Epithelial cell of proximal tubule (primary cell): ENCODE measurements at places on chromosomes 1 and 21. TPM values are rescaled to one million over a fixed set of nuclear protein-coding genes. Genes with fewer than 3 reads are reported as not detected.

- no peak for DNase-seq
Measured at GRCh38 chr1:101993710-101994109, 3.0 kb downstream of the OLFM3 start.

GRCh38 chr1:62312698-62313097, 6.5 kb downstream of the KANK4 start:
- DNase-seq, result no peak

DNA sequence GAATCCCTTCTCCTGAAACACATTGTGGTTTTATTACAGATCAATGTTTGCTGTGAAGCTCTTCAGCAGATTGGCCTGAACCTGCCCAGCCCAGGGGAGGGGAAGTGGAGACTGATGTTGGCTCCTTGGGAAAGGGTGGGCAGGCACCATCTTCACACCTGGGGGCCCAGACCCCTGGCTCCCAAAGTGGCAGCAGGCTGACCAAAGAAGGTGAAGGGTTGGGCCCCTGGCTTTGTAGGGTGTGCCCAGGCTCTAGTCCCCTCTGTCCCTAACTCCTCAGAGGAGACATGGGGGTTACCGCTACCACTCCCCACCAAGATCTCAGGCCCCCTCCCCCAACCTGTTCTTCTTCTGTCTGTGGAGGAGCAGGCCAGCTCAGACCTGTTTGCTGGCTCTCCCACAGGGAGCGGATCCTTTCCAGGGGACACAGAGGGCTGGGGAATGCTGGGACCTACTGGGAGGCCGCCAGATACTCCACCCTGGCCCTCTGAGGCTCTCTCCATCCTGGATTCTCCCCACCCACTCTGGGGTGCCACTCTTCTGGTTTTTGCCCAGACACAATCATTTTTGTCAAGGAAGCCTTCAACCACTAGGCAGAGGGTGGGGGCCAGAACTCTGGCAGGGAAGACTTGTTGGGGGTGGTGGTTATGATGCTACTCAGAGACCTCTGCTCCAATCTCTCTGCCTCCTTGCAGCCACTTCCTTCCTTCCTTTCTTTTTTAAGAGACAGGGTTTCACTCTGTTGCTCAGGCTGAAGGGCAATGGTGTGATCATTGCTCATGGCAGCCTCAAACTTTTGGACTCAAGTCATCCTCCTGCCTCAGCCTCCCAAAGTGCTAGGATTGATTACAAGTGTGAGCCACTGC, 5.0 kb upstream of the EFNA3 start:
- no peak for DNase-seq

DNA sequence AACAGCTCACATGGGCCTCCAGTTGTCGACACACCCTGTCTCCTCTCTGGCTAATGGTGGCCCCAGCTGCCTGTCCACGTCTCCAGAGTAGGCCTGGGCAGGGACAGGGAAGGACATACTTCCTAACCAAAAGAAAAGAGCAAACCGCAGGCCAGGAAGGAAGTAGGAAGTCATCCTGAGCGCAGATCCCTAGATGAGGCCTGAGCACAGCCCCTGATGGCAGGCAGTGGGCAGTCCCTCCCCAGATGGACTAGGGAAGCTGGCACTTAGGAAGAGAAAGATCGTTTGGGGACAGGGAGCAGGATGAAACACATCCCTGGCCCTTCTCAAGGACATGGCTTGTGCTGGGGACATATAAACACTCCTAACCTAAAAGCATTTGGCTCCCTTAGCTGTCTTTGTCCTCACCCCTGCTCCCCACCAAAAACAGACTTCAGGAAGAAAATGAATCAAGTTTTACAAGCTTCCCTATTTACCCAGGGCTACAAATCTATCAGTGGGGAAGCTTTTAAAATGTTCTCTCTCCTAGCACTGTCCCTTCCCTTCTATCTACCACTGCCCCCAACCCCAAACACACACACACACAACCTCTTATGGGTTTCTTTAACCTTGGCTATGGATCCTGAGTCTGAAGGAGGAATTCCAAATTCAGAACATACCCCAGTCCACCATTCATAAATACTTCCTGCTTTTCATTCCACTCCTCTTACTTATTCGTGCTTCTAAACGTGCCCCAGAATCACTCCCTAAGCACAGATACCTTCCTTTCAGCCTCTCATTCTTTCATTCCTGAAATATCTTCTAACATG, 21.1 kb downstream of the SSBP3 start:
- DNase-seq, result no peak

- no peak for DNase-seq
Measured at GRCh38 chr1:94342416-94342815, 75.8 kb upstream of the ABCD3 start.

DNA sequence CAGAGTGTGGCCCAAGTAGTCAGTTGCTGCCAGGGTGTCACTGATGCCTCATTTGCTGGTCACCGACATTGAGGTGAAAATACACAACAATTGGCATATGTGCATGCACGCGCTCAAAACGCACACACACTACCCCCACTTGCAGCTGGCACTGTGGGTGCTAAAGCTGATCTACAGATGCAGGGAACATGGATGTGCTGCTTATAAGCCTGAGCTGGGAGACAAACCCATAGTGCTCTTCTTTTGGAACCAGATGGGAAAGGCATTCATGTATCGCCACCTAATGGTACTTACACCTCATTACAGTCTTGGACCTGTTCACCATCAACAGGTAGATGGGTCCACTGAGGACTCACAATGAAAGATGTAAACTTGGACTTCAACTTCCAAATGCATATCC, 70.3 kb upstream of the CAMK1G start:
- no peak for DNase-seq

- no peak for DNase-seq
Measured at GRCh38 chr1:116966791-116967190, 34.8 kb upstream of the CD101 start.

GRCh38 chr1:70809069-70809468, 238.5 kb downstream of the PTGER3 start:
- no peak for DNase-seq

DNA sequence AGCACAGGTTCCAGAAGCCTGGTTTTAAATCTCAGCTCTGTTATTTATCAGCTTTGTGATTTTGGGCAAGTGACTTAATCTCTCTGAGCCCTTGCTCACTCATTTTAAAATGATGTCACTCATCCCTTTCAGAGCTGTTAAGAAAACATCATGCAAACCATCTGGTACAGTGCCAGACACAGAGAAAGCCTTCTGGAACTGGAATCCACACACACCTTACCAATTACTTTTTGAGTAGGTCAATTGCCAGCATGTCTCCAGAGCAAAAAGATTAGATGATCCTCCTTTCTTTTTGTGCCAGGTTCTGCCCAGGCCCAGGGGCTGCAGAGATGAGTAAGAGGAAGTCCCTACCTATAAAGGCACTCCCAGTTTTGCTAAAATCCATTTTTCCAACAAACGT, 61.3 kb downstream of the ROR1 start:
- no peak for DNase-seq

The DNAJC28 gene
- total RNA-seq, result 0.87 and 0.92 TPM in 2 replicates

The SELL gene
- total RNA-seq, result not detected in 2 replicates

The TTC24 gene
- total RNA-seq, result not detected in 2 replicates
